Stimulated activated CD8-positive, alpha-beta memory T cell treated with anti-CD3 and anti-CD28 coated beads, Interleukin-7, amount 100 ng/mL, for 24 hours (primary cell): ENCODE measurements at places on chromosomes 4 and X.

DNA sequence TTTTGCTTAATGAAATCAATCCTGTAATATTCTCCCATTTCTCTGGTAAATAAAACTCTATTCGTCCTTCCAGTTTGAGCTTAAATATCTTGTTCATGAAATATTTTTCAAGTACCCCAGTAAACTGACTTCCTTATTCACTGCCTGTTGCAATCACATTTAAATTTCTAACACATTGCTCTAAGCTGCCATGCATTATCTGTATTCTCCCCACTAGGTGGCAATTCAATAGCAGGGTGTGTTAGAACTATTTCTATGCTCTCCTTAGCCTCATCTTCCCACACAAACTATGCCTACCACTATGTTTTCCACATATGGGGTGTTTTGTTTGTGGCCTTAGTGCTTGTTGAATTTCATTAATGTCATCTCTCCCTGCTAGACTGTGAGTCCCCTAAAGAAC, 377.1 kb upstream of the HS3ST1 start:
- no peak for DNase-seq

- DNase-seq, result no peak
These were observed 309.1 kb upstream of the KLF3 start for GRCh38 chr4:38354872-38355271.

- DNase-seq, result no peak
These were observed 335.2 kb downstream of the PPP1R2C start for GRCh38 chrX:42442745-42443144.

DNA sequence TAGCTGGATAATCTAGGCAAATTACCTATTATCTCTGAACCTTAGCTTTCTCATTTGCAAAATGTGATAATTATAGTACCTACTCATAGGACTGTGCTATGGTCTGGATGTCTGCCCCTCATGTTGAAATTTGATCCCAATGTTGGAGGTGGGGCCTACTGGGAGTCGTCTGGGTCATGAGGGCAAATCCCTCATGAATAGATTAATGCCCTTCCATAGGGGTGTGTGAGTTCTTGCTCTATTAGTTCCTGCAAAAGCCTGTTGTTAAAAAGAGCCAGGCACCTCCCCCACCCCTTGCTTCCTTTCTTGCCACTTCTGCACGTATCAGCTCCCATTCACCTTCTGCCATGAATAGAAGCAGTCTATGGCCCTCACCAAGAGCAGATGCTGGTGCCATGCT, 73.9 kb downstream of the SERTM2 start:
- no peak for DNase-seq

DNA sequence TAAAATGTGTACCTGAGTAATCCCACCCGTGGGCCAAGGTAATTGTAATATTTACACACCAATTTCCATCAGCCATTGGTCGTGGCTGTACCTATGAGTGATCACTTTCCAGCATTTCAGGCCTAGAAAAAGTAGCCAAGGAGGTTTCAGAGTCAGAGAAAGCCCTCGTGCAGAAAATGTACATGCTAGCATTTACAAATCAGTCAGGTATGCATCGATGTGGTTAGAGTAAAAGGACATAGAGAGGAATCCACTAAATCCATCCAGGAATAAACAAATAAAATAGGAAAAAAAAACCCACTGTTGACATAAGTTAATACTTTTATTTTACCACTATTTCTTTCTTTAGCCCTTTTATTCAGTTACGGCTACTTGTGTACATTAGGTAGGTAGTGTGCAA, 256.8 kb downstream of the TRIML1 start:
- no peak for DNase-seq

- DNase-seq, result no peak
These were observed 7.4 kb upstream of the PDE6B start for GRCh38 chr4:617644-618641.

GRCh38 chr4:24003496-24003895, 113.6 kb upstream of the PPARGC1A start:
- no peak for DNase-seq

DNA sequence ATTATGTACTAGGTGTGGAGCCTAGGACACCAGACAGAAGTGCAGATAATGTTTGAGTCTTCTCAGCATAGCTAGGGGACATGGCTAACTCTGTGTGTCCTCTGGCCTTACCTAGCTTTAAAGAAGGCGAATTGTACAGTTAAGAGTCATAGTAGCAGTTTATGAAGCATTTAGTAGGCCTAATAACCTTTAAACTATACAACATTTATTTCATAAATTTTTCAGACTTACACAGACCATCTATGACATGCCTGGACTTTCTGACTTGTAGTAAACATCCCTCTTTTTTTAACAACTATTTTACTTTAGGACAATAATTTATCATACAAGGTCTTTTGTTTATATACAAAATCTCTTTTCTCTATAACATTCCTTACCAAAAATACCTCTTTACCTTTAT, 37.4 kb downstream of the ETNPPL start:
- DNase-seq, result no peak
